NCI-H510A (cell line): ENCODE measurements at places on chromosomes 3 and 15.

DNA sequence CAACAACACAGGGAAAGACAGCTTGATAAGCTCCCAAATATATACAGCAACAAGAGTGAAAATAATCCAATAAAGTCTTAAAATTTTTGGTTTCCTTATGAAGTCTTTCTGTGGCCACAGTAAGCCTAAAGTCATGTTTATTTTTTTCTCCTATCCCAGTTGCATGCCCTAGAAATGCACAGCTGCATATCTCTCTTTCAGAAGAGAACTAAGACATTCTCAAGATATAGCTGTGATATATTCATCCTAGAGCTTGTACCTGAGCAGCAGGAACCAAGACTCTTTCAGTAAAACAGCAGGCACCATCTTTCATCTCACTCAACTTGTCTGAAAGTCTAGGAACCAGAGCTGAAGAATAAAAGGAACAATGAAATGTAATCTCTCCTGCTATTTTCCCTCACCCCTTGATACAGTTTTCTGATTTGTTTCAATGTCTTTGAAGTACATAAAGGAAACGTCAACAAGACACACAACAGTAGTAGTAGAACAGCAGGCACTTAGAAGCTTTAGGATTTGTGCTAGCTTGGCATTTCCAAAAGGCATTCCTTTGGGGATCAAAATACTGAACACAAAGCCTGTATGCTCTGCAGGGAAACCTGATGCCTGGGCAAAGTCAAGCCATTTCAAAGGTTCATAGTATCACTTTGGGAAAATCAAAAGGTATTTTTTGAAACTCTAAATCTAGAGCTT, 536.8 kb downstream of the PYDC2 start:
- DNase-seq = no peak

DNA sequence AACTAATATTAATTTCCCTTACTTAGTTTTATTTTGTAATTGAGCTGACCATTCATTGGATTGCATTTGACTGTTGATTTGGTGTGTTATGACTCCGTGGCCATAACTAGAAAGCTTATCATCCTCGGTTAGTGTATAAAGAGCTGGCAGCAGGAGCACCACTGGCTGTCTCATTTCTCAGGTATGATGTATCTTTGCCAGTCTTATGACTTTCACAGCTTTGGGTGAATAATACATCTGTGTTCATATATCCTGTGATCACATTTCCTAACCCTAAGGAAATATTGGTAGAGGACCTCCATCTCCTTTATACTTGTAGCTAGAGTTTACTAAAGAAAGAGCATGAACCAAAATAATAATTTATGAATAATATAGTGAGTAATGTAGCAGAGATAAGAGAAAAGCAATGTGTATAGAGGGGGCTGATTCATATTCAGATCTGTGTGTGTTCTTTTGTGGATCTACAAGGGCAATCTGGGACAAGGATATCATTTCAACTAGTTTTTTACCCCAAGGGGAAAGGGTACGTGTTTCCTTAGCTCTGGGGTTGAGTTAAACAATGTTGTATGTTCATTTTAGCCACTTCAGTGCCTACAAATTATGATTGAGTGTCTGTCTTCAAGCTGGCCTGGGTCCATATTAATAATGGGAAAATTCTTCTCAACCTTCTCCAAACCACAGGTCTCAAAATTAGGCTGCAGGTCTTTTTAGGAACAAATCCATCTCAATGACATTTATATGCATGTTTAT, 901.7 kb downstream of the NTRK3 start:
- no peak for DNase-seq

GRCh38 chr3:153289334-153289808, 127.3 kb downstream of the RAP2B start:
- DNase-seq = no peak

GRCh38 chr15:81492969-81493645, 119.1 kb upstream of the TMC3 start:
- DNase-seq = no peak

DNA sequence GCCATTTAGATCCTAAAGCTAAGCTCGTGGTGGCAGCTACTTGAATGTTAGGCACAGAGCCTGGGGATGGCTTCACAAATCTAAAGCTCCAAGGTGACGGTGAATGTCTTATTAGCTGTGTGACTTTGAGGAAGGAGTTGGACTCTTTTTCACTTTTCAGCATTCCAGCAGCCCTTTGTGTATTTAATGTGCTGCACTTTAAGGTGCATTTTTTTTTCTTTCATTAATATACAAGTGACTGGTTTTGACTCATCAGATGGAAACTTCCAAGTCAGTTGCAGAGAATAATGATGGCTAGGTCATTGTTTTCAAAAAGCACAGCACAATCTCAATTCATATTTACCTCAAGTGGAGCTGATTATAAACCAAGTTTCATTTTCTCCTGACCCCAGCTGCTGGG, 55.8 kb downstream of the TMED3 start:
- DNase-seq = no peak

DNA sequence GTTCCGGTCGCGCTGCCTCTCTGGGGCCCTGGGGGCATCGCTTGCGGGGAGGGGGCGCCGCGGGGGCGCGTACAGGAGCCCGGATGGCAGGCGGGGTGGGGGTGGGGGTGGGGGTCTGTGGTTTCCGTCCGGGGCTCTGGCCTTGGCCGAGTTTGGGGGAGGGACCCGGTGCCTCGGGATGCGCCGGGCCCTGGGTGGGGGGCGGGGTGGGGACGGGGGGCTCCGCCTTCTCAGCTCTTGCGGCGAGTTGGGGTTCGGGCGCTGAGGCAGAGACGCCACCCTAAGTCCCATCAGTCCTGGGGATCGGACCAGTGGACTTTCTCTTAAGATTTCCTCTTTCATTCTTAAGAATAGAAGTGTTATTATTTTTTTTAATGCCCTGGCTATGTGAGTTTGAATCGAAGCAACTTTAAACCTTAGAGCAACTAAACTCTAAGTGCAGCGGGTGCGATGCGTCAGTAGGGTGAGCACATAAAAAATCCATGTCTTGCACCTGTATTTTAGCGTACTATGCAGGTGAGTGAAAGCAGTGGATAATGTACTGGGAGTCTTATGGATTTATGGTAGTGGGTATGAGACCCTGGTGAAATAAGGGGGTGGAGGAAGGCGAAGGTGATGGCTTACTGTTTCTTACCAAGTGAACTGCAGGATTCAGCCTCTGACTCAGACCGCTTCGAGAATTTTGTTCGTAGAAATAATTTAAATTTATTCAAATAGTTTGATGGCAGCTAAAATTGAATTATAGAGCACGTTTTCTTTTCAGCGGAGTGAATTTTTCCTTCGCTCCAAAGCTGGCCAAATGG, 762 bp downstream of the CTNNB1 start:
- no peak for DNase-seq

- no peak for DNase-seq
Measured at GRCh38 chr3:187000711-187001151, 70.4 kb downstream of the ST6GAL1 start.

GRCh38 chr3:4251412-4251811, 51.8 kb upstream of the SETMAR start:
- no peak for DNase-seq

DNA sequence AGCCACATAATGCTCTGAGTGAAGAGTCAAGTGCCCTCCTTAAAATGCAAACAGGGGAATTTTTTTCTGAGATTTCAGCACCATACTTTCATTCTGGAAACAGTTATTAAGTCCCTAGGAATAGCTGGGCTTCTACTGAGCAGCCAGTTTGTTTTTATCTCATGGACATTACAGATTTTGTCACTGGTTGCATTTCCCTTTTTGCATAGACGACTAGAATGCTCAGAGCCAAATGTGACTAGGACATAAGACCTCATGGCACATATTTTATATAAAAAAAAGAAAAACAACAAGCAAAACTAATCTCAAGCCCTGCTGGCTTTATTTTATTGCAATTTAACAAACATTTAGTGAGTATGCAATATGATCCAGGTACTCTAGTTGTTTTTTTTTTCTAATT, 112.7 kb upstream of the NANOGP8 start:
- DNase-seq = no peak
